ENCODE measurements at places on chromosomes 2 and 18. TPM values are rescaled to one million over a fixed set of nuclear protein-coding genes. Genes with fewer than 3 reads are reported as not detected.

C2orf80 gene
- polyA plus RNA-seq: 0.84 TPM

IL1R2 gene
- 0.67 TPM for polyA plus RNA-seq

CTLA4 gene
- 0.33 TPM for polyA plus RNA-seq

STK39 gene
- polyA plus RNA-seq: 22.4 TPM
